ENCODE measurements at places on chromosomes 4 and X.

DNA sequence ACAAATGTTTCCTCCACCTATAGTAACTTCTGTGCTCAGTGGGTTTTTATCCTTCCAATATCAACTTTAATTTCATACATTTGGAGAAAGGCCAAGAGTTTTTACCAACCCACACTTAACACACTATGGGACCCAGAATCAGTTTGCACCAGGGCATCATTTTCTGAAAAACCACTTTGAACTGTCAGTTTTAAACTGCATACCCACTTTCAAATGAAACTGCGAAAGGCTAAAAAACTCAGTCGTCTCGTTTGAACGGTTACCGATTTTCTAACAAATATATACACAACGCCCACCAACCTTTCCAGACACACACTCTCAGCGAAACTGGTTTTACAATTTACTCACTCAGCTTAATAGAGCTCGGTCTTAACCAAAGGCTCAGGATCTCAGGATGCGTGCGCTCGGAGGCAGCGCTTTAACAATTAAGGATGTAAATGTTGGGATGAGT is 376 bp downstream of the ABCG2 start:
- DNase-seq: no peak

- no peak for DNase-seq
These were observed 58.3 kb downstream of the KCNIP4 start for GRCh38 chr4:21890231-21890630.

- no peak for DNase-seq
These were observed 21.3 kb downstream of the PIN4 start for GRCh38 chrX:72202792-72203401.

GRCh38 chrX:112852851-112853250 is 12.2 kb upstream of the AMOT start:
- DNase-seq: no peak

- DNase-seq: no peak
These were observed 124.0 kb downstream of the ARHGAP24 start for GRCh38 chr4:85598936-85599335.

- no peak for DNase-seq
These were observed 132.8 kb upstream of the KLF3 start for GRCh38 chr4:38531141-38531727.

GRCh38 chrX:41352329-41352838 is 18.4 kb downstream of the DDX3X start:
- no peak for DNase-seq

- DNase-seq: no peak
These were observed 1.7 kb upstream of the PDHA2 start for GRCh38 chr4:95838192-95838591.

GRCh38 chrX:154775419-154776349 is 13.0 kb downstream of the DKC1 start:
- peak; percentile 62 for DNase-seq

DNA sequence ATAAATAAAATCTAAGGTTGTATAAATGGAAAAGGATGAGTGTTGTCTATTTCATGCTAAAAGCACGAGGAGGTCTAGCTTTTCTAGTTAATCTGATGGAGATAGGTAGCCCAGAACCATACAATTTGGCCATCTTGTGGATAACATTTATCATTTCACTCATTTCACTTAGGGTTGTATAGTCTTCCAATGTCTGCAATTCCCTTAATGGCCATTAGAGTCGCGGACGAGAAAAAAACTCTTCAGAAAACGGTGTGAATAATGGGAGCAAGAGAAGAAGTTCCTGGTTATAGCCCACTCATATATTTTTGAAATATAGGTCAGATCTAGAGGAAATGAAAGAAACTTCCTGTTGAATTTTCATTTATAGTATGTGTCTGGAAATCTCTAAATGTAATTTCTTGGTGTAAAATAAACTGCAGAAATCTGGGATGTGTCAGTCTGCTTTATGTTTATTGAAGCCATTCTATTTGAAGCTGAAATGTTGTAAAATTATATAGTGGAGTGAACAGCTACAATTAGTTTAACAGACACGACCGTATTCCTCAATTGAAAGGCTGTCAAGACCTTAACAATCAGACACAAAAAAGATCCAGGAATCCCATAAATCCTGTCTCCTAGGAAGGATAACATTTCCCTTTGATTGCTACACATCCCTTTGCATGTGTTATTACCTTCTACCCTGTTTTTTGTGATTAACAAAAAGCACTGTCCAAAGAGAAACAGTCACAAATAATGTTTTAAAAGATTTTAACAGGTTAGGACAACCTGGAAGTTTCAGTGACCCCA is 47.7 kb upstream of the MGST2 start:
- DNase-seq: no peak
